ENCODE measurements at places on chromosomes 3 and 15.

- DNase-seq: no peak
Measured at GRCh38 chr3:138449490-138449889, 15.1 kb downstream of the ESYT3 start.

- no peak for DNase-seq
Measured at GRCh38 chr15:64274341-64274950, 81.5 kb downstream of the CSNK1G1 start.

DNA sequence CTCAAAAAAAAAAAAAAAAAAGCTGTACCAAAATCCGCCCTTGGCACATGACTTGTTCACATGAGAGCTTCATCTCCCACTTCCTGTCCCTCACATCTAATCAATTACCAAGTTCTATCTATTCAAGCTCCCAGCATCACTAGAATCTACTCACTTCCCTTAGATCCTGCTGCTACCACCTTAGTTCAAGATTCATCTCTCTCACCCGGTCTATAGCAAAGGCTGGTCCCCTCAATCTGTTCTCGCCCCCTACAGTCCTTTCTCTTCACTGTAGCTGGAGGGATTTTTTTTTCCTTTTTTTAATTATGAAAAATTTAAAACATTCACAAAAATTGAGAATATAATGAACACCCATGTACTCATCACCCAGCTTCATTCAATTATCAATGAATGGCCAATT lies 16.7 kb upstream of the GPR160 start:
- DNase-seq: no peak

- DNase-seq: no peak
Measured at GRCh38 chr3:171977860-171978259, 61.5 kb upstream of the FNDC3B start.

- no peak for DNase-seq
Measured at GRCh38 chr3:187259171-187259570, 32.4 kb downstream of the MASP1 start.

DNA sequence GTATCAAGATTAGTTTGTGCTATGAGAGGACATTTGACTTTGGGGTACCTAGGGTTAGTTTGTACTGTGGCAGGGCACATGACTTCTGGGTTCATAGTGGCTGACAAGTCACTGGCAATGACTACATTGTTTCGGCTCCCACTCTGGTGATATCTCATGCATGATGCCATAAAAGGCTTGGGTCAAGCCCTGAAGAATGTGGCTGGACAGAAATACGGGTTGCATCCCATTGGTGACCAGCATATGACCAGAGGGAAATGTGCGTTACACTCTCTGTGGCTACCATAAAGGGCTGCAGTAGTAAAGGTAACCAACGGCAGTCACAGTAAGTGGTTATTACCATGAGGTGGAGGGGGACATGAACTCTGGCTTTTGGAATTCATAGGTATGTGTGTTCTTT lies 18.4 kb downstream of the THOC7 start:
- no peak for DNase-seq

DNA sequence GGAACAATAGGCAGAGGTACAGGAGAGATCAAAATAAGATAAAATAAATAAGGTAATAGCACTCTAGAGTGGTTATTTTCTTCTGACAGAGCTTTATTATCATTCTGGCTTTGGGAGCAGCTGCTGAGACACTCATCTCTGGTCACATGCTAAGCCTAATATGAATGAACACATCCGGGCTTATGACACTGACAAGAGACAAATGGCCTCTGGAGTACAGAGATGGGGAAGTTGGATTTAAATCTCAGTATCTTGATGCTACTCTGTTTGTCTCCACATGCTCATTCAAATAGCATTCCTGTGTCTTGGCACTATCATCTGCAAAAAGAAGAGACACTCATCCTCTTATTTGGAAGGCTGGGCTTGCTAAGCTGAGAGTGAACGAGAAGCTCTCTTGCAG lies 55.6 kb downstream of the TMEM45A start:
- no peak for DNase-seq

DNA sequence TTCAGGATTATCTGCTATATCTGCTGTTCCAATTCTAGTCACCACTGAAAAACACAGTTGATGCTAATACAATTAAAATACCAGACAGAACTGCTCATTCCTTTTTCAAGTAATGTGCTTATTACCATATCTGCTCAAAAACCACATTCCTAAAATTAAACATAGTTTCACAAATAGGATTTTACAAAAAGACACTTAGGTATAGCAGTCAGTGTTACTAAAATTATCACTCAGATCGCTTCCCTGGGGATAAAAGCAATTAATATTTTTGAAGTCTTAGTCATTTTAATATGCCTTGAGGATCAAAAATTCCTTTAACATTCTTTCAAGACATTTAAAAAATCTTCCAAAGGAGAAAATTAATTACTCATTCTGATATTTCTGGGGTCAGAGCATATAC lies 71.5 kb downstream of the RAD18 start:
- DNase-seq: no peak
